ENCODE measurements at places on chromosomes 16 and 17.

DNA sequence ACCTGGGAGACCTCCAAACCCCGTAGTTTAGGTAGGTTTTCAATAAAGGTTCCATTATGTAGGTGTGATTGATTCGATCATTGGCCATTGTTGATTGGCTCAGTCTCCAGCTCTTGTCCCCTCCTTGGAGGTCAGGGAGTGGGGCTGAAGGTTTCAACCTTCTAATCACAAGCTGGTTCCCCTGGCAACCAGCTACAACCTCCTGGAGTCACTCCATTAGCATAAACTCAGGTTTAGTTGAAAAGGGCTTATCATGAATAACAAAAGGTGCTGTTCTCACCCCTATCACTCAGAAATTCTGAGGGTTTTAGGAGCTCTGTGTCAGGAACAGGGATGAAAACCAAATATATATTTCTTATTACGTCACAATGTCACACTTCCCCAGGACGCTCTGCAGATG is 28.5 kb downstream of the TMEM132E start:
- no peak for DNase-seq

GRCh38 chr16:11783319-11784037 is 13.6 kb downstream of the ZC3H7A start:
- no peak for DNase-seq

- no peak for DNase-seq
Measured at GRCh38 chr16:82181461-82182185, 11.6 kb upstream of the MPHOSPH6 start.

- no peak for DNase-seq
Measured at GRCh38 chr17:77727037-77727615, 231.4 kb upstream of the TNRC6C start.

- DNase-seq = peak; percentile 87
Measured at GRCh38 chr16:25066747-25067631, 44.6 kb upstream of the LCMT1 start.

DNA sequence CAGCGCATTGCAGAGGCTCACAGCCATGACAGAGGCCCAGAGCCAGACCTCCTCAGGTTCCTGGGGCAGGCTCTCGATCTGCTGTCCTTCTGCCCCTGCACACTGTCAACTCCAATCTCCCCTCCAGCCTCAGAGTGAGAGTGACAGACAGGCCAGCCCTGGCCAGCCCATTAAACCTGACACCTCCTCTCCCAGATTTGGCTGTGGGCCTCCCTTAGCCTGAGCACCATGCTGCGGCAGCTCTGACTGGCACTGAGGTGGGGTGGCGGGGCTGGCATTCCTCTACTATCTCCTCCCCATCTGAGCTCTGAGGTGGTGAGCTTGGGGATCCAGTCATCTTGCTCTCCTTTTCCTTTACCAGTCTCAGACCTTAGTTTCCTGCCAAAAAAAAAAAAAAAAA is 15.5 kb upstream of the C1QL1 start:
- no peak for DNase-seq

- DNase-seq = no peak
Measured at GRCh38 chr17:73985466-73986015, 217.9 kb upstream of the RPL38 start.

- no peak for DNase-seq
Measured at GRCh38 chr16:55955845-55956244, 80.7 kb upstream of the CES5A start.

DNA sequence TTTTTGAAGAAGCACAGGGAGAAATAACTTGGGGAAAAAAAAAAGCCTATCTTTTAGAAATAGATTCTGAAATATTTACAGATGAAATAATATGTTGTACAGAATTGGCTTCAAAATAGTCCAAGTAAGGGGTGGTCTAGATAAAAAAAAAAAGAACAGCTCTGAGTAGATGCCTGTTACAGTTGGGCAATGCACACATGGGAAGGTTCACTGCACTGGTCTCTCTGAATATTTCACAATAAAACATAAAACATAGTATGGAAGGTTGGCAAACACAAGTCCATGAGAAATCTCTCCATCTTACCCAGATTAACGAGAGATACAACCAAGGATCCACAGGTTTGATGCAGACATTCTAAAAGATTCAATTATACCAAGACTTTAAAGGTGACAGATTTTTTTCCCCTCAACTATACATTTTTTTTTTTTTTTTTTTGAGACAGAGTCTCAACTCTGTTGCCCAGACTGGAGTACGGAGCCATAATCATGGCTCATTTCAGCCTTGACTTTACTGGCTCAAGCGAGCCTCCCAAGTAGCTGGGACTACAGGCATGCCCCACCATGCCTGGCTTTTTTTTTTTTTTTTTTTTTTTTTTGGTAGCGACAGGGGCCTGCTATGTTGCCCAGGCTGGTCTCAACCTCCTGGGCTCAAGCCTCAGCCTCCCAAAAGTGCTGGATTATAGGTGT is 58.0 kb downstream of the KANSL1 start:
- DNase-seq = no peak

GRCh38 chr17:57404073-57404472 is 147.8 kb downstream of the MSI2 start:
- no peak for DNase-seq

- DNase-seq = no peak
Measured at GRCh38 chr17:41687828-41688640, 651 bp upstream of the EIF1 start.

DNA sequence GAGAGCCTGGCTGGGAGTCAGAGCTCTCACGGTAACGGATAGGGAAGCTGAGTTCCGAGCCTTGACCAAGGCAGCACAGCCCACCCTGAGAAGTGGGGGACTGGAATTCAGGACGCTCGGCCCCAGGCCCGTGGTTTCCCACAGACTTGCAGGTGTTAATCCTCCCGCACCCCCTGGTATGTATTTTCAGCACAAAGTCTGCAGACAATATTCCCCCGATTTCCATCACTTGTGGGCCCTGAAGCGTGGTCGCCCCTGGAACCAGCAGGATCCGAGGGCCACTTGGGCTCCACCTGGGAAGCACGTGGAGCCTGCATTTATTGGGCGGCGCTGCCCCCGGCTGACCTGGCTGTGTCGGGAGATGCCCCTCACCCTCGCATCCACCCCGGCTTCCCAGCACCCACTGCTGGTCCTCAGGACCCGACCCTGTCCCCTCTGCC is 60.2 kb downstream of the WSB1 start:
- no peak for DNase-seq

DNA sequence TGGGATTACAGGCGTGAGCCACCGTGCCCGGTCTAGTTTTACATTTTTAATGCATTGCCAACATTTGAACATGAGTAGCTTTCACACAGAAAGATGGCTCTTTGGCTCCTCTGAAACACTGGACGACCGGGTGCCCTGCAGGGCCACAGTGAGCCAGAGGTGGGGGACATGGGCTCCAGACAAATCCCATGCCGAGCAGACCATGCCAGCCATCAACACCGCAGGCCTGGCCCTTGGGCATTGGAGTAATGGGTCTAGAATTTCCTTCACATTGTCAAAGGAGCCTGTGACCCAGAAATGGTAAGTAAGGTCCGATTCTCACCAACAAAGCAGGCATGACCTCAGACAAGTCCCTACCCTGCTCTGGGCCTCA is 21.4 kb upstream of the MPRIP start:
- DNase-seq = no peak

- DNase-seq = no peak
Measured at GRCh38 chr16:87956365-87957231, 5.4 kb downstream of the BANP start.

DNA sequence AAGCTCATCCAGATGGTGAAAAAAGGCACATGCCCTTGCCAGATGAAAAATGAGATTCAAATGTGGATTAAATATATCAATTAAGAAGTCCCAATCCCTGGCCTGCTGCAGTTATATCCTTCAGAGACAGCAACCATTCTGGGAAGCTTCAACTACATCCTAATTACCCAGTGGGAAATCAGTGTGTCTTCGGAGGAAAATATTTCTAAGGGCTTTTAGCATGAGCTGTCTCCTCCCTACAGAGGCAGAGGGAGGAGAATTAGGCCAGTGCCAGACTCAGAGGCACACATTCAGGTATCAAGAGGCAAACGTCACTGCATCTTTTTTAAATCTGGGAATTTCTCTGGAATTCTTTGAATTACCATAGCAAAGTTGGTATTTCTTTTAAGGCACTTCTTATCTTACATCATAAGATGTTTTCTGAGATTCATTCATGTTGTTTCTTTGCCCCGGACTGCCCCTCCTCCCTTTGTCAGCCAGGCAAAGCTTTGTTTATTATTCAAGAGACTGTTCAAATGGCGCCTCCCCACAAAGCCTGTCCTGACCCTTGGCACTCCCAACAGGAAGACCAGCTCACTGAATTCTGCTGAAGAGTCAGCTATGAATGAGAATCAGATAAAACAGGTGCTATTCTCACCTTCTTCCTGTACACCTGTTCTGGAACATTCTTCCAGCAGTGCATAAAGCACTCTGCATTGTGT is 38.3 kb upstream of the SMPD3 start:
- DNase-seq = no peak

- no peak for DNase-seq
Measured at GRCh38 chr17:40859536-40859935, 7.5 kb downstream of the KRT12 start.

GRCh38 chr17:17497845-17498520 is 1.8 kb upstream of the RASD1 start:
- no peak for DNase-seq

DNA sequence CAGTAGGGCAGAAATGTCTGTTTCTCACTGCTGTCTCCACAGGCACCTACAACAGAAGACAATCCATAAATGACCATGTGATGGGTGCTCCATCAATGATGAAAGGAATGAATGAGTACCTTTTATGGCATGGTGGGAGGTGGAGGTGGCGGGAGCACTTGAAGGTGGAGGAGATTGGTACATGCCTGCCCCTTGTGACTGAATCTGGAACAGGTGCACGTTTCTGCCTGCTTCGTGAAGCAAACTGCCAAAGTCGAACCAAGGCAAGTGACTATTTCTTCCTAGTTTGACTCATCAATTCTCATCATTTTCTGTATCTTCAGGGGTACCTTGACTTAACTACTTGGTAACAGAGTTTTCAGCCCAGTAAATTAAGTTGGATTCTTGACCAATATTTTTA is 25.4 kb downstream of the CDRT15 start:
- DNase-seq = no peak

GRCh38 chr16:67201411-67202345 is 2.7 kb downstream of the ELMO3 start:
- DNase-seq = no peak
